ENCODE measurements at places on chromosomes 2 and 18.

DNA sequence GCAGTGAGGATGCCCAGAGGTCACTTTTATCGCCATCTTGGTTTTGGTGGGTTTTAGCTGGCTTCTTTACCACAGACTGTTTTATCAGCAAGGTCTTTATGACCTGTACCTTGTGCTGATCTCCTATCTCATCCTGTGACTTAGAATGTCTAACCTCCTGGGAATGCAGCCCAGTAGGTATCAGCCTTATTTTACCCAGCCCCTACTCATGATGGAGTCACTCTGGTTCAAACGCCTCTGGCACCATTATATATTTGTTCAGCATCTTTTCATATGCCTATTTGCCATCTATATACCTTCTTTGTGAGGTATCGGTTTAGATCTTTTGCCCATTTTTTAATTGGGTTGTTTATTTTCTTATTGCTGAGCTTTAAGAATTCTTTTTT lies 7.2 kb upstream of the CCNT2 start:
- no peak for DNase-seq

DNA sequence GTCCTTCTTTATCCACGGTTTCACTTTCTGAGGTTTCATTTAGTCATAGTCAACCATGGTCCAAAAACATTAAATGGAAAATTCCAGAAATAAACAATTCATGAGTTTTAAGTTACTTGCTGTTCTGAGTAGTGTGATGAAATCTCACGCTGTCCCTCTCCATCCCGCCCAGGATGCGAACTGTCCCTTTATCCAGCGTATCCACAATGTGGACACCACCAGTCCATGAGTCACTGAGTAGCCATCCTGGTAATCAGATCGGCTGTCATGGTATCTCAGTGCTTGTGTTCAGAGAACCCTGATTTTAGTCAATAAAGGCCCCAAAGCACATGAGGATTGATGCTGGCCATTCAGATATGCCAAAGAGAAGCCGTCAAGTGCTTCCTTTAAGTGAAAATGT lies 3.7 kb downstream of the SP140L start:
- DNase-seq = no peak

GRCh38 chr18:13382366-13382953 lies 163.9 kb downstream of the LDLRAD4 start:
- DNase-seq = no peak

DNA sequence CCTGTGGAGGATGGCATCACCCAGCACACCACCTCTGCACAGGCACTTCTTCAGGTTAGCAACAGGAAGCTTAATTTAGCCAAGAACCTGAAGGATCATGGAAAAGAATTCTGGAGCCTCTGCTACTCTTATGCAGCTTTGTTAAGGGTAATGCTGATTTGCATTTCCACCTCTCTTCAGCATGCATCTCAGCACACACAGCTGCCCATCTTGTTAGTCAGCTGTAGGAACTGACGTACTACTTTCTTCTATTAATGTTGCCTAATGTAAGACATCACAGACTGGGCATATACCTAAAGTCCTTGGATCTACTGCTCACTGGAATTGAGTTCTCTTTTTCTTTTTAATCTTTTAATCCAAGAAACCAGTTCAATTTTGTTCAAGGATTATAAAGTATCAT lies 181.0 kb downstream of the SPP2 start:
- DNase-seq = no peak

- no peak for DNase-seq
Observed at GRCh38 chr2:239259603-239260298, 141.1 kb downstream of the HDAC4 start.

- DNase-seq = no peak
Observed at GRCh38 chr2:19051203-19051831, 307.1 kb downstream of the OSR1 start.
